Dorsolateral prefrontal cortex (tissue), 122 donors: ENCODE measurements at places on chromosomes 11 and 22.

- DNase-seq, result no peak
These were observed 64.6 kb downstream of the ARHGEF12 start for GRCh38 chr11:120400564-120401364.

- no peak for DNase-seq
These were observed 228.5 kb upstream of the SESN3 start for GRCh38 chr11:95459291-95460042.

DNA sequence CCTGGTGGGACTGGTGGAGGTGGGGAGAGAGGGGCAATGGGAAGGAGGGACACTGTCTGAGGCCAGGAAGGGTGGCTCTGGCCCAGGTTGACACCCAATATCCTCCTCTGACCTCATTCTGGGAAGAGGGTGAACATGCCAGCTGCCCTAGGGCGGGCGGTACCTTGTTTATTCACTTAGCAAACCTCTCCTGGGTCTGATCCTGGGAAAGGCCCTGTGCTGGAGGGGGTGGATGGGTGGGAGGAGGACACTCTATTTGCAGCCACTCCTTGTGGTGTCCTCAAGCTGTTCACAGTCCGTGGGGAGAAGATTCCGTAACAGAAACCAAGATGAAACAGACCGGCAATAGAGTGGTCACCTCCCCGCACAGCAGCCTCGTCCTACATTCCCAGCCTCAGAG is 49.7 kb upstream of the EIF3D start:
- peak; percentile 43 for DNase-seq

- no peak for DNase-seq
These were observed 21.6 kb upstream of the FXYD6 start for GRCh38 chr11:117898059-117898458.

DNA sequence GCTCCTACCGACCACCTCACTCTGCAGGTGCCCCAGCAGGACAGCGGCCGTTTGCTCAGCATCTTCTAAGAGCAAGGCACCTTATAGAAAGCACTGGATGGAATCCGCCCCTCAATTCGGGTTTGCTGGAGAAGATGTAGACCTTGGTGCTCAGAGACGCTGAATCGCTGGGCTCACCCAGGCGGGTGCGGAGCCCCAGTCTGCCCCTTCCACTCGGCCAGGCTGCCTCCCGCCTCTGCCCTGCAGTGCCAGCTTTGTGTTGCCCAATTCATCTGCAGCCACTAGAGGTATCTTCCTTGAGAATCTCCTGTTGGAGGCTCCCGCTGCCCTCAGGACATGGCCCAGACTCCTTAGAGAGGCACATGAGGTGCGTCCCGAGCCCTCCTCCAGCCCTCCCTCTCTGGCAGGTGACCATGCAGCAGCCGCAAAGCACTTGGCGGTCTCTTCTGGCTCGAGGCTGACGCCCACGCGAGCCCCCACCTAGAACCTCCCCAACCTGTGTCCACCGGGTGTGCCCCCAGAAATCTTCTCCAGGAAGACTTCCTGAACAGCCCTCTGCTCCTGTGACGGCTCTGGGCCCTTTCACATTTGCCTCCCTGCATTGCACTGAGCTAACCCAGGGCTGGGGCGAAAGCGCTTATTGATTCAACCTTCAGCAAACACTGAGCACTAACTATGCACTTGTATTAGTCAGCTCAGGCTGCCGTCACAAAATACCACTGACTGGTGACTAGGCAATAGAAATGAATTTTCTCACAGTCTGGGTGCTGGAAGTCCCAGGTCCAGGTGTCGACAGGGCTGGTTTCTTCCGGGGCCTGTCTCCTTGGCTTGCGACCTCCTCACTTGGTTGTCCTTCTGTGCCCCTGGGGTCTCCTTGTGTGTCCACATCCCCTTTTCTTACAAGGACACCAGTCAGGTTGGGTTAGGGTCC is 117.5 kb downstream of the WNT7B start:
- no peak for DNase-seq

DNA sequence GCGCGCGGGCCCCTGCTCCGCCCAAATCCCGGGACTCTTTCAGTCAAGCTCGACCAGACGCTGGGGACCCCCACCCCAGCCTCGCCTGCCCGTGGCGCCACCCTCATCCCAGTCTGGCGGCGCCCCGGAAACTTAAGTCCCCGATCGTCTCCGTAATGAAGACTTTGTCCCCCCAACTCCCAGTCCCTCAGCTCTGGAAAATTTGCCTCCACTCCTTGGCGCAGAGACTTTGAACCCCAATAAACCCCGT is 348 bp downstream of the PLCB3 start:
- no peak for DNase-seq

DNA sequence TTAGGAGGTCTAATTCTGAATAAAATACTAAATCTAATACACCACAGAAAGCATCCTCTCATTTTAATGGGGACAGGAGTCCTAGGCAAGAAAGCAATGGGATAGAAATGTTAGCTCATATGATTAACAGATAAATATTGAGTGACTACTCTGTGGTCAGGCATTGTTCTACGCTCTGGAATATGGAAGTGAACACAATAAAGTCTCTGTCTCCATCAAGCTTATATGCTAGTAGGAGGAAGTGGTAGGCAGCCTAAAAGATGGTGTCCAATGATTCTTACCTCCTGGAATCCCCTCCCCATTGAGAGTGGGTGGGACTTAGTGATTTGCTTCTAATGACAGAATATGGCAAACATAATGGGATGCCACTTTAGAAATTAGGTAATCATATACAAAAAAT is 160.3 kb upstream of the PDGFD start:
- DNase-seq, result no peak

- DNase-seq, result no peak
These were observed 29.7 kb downstream of the MMP7 start for GRCh38 chr11:102500829-102501228.

- no peak for DNase-seq
These were observed 7.3 kb upstream of the EHF start for GRCh38 chr11:34613552-34614056.

- no peak for DNase-seq
These were observed 17.3 kb downstream of the FLRT1 start for GRCh38 chr11:64052938-64053622.

DNA sequence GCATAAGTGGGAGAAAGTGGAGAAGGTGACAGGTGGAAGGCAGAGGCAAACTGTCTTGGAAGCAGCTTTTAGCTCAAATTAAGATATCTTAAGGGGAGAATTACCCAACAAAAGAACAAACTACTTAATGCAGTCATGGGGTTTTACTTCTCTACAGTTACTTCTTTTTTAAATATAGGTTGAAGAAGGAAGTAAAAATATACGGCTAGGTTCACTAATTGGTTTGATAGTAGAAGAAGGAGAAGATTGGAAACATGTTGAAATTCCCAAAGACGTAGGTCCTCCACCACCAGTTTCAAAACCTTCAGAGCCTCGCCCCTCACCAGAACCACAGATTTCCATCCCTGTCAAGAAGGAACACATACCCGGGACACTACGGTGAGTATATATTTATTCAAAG is 40.8 kb downstream of the PDHX start:
- no peak for DNase-seq

GRCh38 chr11:131692151-131692550 is 321.7 kb downstream of the NTM start:
- no peak for DNase-seq
